ENCODE measurements at places on chromosomes 3 and 15.

- peak; percentile 79 for DNase-seq
Measured at GRCh38 chr3:184486614-184487013, 75.0 kb upstream of the EPHB3 start.

GRCh38 chr15:78978601-78979179, 33.8 kb upstream of the CTSH start:
- no peak for DNase-seq

DNA sequence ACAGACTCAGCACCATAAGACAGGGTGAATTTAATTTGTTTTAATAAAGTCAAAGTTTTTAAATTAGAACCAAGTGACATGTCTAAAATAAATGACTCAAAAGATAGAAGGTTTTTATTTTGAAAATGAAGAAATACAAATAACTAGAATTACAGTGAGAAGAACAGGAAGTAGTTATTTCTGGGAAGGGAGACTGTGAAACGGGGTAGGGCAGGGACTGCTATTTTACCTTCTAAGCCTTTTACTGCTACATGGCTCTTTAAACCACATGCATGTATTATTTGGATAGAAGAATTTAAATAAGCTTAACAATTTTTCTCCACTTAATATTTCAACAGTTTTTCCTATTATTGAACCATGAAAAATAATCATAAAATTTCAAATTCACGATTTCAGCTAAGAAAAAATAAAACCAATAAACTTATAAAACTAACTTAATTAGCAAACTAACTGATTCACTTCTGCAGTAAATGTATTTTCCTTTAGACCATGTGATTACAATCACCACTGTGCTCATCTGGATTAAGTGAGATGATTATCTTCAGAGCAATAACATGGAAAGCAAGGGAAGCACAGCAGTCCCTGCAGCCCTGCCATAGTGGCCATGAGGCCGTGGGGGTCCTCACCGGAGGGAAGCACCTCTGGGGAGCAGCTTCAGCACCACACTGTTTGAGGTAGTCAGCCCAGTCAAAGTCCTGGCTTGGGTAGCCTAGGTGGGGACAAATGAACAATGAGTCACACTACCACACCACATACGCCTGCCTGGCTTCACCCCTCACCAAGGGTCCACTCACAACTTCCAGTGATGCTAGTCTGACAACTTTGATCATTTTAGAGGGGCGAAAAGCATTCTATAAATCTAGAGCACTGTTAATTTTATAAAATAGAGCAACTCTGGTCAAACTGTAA, 28.3 kb upstream of the STIMATE start:
- no peak for DNase-seq

GRCh38 chr15:65903296-65904073, 34.2 kb downstream of the RAB11A start:
- DNase-seq: peak; percentile 12

GRCh38 chr3:169965562-169966427, 812 bp upstream of the SEC62 start:
- DNase-seq: no peak

- DNase-seq: peak; percentile 58
Measured at GRCh38 chr15:32905481-32905880, 187.7 kb downstream of the GREM1 start.

GRCh38 chr3:120399372-120399771, 50.2 kb upstream of the LRRC58 start:
- no peak for DNase-seq

- DNase-seq: no peak
Measured at GRCh38 chr3:144067059-144067458, 95.4 kb downstream of the DIPK2A start.

GRCh38 chr15:35851491-35851890, 305.5 kb upstream of the DPH6 start:
- no peak for DNase-seq

DNA sequence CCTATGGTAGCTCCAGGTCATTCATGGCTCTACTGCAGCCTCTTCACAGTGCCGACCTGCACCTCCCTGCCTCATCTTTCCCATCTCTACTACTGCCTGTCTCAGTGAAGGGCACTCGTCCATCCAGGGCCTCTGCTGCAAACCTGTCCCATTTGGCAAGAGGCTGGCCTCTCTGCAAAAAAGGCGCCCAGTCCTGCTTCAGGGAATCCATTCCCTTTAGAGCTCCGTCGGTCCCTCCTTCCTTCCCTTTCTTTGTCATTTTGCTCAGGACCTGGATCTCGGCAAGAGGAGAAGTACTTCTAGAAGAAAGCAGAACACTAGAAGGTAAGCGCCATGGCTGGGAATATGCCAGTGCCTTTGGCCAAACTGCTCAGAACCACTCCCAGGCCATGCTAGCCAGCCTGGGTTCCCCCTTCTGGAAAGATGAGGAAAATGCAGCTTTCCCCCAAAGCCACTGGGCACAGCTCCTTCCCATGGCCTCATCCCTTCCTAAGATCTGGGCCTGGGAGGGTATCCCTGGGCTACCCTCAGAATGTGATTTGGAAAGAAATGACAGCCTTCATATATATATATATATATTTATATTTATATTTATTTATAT, 6.4 kb upstream of the ISL2 start:
- peak; percentile 64 for DNase-seq

DNA sequence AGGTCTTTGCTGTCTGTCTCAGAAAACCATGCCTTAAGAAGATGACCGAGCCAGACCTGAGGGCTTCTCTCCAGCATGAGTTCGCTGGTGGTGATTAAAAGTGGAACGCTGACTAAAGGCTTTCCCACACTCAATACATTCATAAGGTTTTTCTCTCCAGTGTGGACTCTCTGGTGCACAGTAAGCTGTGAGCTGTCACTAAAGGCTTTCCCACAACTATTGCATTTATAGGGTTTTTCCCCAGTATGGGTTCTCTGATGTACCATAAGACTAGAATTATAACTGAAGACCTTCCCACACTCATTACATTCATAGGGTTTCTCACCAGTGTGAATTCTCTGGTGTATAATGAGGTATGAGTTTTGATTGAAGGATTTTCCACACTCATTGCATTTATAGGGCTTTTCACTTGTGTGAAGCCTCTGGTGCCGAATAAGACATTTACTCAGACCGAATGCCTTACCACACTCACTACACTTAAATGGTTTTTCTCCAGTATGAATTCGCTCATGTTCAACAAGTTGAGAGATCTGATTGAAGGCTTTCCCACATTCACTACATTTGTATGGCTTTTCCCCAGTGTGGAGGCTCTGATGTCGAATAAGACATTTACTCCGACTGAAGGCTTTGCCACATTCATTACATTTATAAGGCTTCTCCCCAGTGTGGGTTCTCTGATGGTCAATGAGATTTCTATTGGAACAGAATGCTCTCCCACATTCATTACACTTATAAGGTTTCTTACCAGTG, 21.9 kb upstream of the ZNF445 start:
- no peak for DNase-seq

DNA sequence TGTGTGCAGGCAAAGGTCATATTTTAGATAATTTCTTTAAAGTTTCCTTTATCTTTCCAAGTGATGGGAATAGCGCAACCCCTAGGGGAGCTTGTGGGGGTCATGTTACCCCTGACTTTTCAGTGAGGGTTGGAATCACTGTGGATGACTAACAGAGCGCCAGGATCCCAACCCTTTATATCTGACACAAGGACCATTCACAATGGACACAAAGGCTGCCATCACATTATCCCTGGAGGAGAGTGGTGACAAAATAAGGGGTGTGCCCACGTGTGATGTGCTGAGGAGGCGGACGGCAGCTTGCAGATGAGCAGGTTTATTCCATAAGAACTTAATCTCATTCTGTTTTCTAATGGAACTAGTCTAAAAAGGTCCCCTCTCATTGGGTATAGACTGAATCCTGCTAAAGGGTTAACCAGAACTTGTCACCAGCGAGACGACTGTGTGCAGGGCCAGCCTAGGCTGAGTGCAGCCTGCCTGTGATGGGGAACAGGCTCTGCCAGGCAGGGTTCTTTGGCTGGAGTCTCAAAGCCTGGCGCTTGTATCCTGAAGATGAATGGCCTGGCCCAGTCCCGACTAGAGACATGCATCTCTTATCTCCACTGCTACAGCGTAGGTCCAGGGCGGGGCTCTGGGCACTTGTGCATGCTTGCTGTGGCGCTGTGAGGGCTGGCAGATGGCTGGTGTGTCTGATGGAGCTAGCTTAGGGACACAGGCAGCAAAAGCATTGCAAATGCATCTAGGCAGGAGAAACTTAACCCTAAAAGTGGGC, 50.2 kb downstream of the CHDH start:
- DNase-seq: no peak

DNA sequence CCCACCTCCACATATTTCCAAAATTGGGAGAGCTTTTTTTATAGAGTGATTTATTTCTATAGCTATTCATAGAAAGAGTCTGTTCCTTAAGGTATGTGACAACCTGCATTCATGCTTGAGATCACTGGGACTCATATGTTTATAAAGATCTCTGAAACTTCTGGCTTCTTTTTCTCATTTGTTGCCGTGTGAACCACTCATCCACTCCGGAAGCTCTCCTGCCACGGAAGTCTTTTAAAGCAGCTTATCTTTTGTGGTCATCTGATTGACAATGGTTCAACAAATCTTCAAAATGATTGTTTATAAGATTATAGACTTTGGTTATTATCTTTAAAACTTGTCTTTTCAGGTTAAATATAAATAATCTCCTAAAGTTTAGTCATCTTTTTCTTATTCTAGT, 260.5 kb downstream of the C3orf38 start:
- DNase-seq: no peak

DNA sequence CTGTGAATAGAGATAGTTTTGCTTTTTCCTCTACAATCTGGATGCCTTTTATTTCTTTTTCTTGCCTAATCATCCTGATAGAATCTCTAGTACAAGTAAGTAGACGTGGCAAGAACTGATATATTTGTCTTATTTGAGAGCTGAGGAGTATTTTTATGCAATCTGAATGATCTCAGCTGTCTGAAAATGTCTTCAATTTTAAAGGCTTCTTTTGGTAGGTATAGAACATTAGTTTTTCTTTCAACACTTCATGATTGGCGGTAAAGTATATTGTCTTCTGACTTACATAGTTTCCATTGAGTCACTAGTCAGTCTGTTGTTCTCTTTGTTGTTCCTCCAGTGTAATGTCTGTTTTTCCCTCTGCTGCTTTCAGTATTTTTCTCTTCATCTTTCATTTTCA, 31.3 kb downstream of the MGA start:
- no peak for DNase-seq

DNA sequence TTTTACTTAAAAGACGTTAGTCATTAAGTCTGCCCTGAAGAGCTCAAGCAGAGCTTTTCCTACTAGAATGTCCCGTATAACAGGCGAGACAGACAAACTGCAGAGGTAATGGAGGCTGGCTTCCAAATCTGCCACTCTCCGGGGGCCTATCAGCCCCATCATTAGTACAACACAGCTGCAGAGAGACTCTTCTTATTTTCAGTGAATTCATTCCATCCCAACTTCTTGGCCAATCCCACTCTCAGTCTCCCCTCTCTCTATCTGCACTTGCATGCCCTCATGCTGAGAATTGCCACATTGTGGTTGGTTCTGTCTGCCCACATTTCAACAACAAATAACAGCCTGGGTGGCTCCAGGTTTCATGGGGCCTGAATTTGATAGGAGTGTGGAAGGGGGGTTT, 412.7 kb downstream of the ERC2 start:
- no peak for DNase-seq

DNA sequence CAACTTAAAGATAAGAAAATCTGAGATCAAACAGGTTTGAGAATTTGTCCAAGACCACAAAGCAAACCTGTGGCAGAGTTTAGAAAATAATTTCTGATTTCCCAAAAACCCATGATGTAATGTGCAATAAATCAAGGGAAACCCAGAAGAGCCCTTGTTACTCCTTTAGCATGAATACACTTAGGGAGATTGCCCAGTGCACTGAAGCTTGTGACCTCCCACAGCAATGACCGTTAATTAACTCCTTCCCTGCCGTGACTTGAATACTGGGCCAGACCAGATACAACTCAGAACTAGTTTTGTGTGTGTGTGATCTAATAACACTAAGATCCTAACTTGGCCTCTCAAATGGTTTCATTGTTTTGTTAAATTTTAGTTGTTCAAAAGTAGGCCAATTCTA, 2.5 kb downstream of the PRKAR2A start:
- DNase-seq: peak; percentile 40

DNA sequence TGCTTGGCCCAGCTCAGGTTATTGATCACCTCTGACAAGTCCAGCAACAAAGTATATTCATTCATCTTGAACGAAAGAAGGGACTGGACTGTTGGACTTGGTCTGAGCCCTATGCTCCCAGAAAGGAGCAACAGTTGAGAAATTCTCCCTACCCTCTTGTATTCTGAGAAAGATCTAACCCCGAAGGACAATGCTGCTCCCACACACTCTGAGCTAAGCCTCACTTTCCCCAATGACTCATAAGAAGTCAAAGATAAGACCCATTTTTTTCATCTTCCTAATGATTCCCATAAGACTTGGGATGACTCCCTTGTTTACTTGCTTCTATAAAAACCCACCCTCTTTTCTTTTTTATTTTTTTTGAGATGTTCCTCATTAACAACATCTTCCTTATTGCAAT, 549.4 kb upstream of the MDFIC2 start:
- DNase-seq: peak; percentile 59
